Stimulated activated CD8-positive, alpha-beta memory T cell treated with anti-CD3 and anti-CD28 coated beads, Interleukin-4, amount 100 ng/mL, for 4 hours (primary cell): ENCODE measurements at places on chromosomes 3 and 15.

- DNase-seq, result no peak
Observed at GRCh38 chr3:26715431-26715830, 92.9 kb downstream of the LRRC3B start.

DNA sequence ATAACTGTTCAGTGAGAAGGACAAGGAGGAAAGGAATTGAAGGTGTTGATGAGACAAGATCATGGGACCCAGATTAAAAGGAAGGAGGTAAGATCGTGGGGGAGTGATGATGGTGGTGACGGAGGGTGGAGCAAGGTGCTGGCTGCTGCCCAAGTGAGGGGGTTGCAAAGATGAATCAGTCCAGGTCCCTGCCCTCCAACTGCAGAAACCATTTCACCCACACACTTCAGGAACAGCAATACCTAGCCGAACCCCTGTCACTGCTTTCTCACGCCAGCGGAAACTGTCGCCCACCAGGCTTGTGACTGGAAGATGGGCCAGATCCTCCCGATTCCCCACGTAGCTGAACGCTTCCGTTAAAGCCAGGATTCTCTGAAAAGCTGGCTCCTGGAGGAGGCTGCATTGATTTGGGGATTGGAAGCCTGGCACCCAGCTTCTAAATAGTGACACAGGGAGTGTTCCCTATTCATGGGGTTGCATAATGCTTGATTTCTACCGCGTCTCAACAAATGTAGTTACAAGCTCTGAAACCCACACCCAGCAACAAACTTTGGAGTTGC is 3.2 kb upstream of the LSG1 start:
- no peak for DNase-seq

GRCh38 chr3:15294929-15295328 is 37.5 kb downstream of the SH3BP5 start:
- no peak for DNase-seq

DNA sequence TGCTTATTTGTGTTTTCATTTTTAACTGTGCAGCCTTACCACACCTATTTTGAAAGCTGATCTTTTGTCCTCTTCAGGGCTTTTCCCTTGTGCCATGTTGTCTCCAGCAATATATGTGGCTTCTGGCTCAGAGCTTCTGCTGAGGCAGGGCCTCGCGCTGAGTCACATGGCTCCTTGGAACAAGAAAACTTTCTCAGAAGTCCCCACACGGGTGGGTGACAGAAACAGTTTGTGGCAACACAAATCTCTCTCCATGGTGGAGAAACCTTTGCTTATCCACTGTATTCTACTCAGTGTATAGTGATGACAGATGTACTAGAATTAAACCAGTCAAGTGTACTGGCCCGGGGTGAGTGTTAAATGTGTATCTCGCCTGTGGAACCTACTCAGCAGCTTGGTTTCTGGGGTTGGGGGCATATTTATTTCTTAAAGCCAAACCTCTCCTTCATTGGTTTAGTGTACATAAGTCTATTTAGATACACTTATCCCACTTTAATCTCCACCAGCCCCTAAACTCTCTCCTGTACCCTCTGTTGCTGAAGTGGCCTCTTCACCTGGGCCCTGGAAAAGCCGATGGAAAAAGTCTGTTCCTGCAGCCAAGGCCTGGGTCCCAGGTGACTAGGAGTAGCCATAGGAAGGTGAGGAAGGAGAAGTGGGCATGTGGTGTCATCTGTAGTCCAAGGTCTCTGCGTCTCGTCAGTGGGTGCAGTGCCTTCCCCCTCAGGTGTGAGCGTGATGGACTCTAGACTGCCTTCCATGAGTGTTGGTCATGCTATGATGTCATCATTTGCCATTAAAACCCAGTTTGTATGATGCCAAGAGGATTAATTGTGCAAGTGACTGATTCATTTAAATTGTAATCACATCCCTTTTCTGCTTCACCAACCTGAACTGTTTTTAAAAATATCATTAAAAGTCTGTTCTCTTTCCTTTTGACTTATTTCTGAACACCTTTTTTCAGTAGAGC is 3.2 kb upstream of the FBXL22 start:
- DNase-seq, result no peak

GRCh38 chr3:107220538-107220937 is 156.7 kb upstream of the CCDC54 start:
- no peak for DNase-seq

GRCh38 chr15:75198560-75199356 is 2.9 kb upstream of the C15orf39 start:
- DNase-seq, result no peak

DNA sequence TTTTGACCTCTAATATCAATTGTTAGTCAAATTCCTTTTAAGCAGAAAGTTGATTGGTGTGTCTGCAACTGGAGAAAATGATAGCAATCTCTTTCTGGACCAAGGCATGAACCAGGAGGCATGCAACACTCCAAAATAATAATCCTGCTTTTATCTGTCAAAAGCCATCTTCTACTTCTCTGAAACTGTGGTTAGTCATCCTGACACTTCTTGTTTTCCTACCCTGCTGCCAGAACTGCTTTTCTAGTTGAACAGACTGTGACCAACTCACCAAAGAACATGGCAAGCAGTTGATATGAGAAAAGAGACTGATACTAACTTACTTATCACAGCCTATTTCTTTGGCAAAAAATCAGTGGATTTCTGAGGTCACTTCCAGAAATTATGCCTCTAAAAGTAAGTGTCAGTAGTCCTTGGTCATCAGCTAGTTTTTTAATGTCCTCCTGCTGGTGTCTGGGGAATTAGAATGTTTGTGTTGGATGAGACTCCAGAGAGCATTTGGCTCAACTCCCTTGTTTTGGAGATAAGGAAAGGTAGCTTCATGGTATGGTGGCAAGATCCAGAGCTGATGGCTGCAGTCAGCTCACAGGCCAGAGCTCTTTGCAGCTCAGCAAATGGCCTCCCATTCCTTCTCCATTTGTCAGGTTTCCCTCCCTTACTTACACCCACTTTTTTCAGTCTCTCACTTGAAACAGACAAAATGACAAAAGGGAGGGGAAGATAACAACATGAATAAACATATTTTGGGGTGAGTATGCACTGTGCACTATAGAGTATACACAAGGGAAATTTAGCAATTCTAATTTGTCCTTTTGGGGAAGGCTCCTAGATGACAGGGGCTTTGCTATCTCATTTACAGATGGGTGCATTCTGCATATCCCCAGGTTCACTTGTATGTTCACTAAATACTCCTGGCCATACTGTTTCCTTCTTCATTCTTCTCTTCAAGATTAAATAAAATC is 7.0 kb downstream of the CRYGS start:
- DNase-seq, result no peak
